ENCODE measurements at places on chromosomes 16 and 17.

GRCh38 chr17:19750835-19751234 is 2.7 kb upstream of the ALDH3A1 start:
- no peak for DNase-seq

- DNase-seq, result no peak
Measured at GRCh38 chr16:50473356-50473945, 74.7 kb upstream of the NKD1 start.

GRCh38 chr17:57629886-57630285 is 115.2 kb downstream of the CCDC182 start:
- no peak for DNase-seq

- DNase-seq, result no peak
Measured at GRCh38 chr17:5043524-5043923, 8.3 kb upstream of the SLC52A1 start.

GRCh38 chr17:50317121-50317520 is 28.8 kb upstream of the XYLT2 start:
- no peak for DNase-seq

- no peak for DNase-seq
Measured at GRCh38 chr17:59254742-59255141, 34.4 kb downstream of the GDPD1 start.

GRCh38 chr16:85757341-85757822 is 6.5 kb upstream of the C16orf74 start:
- no peak for DNase-seq

- no peak for DNase-seq
Measured at GRCh38 chr16:87707097-87707496, 58.7 kb downstream of the KLHDC4 start.

DNA sequence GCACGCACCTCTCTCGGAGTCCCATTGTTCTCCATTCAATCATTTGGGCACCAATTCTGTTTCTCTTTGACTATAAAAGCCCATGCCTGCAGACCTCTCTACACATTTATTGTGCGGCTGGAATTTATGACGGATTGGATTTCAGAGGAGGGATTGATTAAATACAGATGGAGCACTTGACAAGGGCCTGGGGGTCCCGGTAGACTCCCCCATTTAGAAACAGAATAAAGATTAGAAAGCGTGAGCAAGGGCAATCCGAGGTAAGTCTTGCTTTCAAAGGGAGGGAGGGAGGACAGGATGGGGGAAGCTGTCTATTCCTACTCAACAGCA is 15.1 kb upstream of the PITPNM3 start:
- DNase-seq, result no peak

- DNase-seq, result no peak
Measured at GRCh38 chr17:9355846-9356245, 219.8 kb downstream of the STX8 start.

Measured in type B pancreatic cell (in vitro differentiated cells).